ENCODE measurements at places on chromosomes 11 and 22.

DNA sequence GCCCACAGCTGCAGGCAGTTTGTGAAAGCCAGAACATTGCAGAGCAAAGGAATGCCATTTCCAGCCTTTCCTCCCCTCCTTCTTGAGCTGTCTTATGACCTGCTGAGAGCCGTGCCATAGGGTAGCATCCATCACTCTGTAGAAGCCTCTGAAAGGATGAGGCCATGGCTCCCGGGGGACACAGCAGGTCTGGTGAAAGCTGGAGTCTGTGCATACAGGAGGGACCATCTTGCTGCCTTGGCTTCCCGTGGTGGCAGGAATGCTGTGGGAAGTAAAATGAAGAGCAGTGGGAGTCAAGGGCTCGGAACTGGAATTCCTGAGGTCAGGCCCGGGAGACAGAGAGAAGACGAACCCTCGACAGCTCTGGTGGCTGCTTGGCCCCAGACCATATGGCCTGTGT lies 30.9 kb downstream of the ANO1 start:
- no peak for DNase-seq

DNA sequence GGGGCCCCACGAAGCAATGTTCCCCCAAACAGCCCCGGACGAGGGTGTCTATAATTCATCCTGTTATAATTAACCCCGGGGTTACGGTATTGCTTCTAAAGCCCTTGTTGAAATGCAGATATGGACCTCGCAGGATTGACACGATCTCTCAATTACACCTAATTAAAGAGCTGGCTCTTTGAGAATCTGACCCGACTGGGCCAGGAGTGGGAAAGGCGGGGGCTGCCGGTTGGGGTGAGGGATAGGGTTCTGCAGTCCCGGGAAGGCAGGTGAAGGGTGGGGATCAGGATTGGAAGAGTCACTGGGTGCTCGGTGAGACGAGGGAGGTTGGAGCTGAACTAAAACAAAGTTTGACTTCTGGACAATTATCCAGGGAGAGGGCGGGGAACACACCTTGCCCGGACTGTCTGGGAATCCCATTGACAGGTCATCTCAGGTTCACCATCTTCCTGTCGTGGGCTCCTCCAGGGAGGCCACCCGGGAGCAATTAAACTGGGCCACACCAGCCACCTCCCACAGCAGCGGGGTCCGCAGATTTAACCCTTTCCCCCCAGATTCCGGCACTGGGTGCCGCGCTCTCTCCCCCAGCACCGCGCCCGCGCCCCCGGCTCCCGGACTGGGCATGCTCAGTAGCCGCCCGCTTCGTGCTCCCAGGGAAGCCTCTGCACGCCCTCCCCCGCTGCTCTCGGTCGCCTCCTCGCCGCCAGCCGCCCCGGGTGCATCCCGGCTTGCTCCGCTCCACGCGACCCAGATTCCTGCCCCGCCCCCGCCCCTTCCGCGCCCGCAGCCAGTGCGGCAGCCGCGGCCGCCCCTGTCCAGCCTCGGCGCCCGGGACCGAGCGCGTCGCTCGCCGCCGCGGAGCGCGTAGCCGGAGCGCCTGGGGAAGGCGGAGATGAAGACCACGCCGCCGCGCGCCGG lies at the start of gene ELMOD1:
Gene ELMOD1, plus strand, starts transcription at position 688 of the 918 bp plus-strand sequence. CDS start 27,043 bp downstream, outside the sequence.
- peak; percentile 17 for DNase-seq

DNA sequence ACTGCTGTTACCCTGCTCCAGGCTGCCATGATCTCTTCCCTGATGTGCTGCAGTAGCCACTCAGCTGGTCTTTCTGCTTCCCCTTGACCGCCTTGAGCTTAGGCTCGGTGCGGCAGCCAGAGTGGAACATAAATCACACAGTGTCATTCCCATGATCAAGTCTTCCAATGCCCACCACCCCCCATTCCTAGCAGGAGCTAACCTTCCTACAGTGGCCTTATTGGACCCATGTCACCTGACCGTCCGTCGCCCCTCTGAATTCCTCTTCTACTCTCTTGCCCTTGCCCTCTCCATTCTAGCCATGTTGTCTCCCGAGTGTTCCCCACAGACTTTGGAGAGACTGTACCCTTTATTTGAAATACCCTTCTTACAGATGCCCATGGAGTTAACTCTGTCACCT lies 43.4 kb downstream of the OTOG start:
- DNase-seq, result no peak

- no peak for DNase-seq
Measured at GRCh38 chr22:45210991-45211390, 29.7 kb downstream of the KIAA0930 start.

All from suppressor macrophage treated with lipopolysaccharide for 4 hours (primary cell).